ENCODE measurements at places on chromosomes 5 and 9.

- DNase-seq = no peak
Observed at GRCh38 chr9:70256123-70256551, 2.6 kb upstream of the SMC5 start.

- peak; percentile 54 for DNase-seq
Observed at GRCh38 chr9:131008909-131009618, at the start of gene LAMC3. LAMC3 (plus strand) TSS chr9:131009174; CDS start chr9:131009215, 41 bp downstream.

DNA sequence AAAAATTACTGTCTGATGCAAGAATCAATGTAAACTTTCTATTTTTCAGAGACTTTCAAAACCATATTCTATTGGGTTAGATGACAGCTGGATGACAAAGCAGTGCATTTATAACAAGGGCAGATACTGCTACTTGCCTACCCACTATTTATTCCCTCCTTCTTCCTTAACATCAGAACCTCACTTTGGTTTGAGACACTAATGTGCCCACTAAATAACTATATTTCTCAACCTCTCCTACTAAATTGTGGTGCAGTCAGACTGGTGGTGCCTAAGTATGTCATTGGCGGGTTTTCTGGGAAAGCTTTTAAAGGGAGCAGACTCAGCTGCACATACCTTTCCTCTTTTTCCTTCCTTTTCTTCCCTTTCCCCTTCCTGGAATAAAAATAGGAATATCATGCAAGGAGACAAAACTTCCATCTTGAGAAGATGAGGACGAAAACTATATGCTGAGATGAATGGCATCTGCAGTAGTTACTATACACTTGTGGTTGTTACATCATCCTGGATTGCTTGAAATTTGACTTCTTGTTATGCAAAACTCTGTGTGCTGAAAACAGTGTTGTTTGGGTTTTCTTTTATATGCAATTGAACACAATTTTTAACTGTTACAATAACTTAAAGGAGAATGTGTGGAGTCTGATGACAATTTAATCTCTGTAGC lies 43.8 kb downstream of the PRR16 start:
- DNase-seq = no peak

- no peak for DNase-seq
Observed at GRCh38 chr9:110850401-110851135, 182.0 kb downstream of the MUSK start.

DNA sequence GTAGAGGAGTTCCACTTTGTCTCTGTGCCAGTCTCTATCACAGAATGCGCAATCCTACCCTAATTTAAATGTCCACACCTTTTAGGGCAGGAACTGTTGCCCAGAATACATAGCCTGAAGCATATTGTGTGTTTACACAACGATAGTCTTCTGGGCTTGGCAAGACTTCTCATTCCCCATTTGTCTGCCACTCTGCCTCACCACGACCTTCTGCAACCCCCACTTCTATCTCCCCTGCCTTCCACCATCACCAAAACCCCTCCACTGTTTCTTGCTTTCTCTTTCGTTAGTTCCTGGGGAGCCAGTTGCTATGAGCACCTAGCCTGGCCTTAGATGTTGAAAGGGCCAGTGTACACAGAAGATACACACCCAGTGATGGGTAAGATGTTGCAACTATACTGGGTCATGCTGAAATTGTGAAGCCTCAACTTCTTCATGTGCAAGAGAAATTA lies 883 bp upstream of the RNF145 start:
- no peak for DNase-seq

GRCh38 chr9:32306006-32306405 lies 78.4 kb upstream of the ACO1 start:
- no peak for DNase-seq

- no peak for DNase-seq
Observed at GRCh38 chr9:135387976-135388375, 91.6 kb upstream of the PPP1R26 start.

DNA sequence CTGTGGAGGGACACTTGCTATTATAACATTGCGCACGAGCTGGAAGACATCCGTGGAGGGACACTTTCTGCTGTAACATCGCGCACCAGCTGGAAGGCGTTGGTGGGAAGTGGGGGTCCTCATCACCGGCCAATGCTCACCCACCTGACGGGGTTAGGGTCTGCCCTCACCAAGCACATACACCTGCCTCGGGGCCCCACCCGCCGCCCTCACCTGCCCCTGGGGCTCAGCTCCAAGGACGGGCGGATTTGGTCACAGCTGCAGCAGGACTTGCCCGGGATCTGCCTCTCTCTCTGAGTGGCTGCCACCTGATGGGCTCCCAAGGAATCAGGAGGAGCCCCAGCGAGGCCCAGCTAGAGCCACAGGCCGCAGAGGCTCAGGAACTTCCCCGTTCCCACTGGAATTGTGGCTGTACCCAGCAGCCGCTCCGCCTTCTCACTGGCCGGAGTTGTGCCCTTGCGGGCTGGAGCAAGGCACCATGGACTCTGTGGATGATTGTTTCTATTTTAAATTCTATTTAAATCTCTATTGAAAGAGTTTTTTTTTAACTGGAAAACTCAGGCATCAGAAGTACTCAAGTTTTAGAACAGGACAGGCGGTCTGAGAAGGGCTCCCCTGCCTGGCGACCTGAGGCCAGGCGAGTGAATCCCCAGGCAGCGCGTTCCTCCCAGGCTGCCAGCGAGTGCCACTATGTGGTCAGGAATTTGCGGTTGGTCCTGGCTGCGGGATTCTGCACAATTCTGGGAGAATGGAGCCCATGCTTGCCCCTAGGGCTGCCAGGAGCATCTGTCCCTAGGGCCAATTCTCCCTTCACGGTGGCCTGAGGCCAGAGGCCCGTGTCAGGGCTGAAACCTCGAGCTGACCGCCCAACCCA lies 38.9 kb upstream of the SLC6A3 start:
- DNase-seq = no peak

- DNase-seq = no peak
Observed at GRCh38 chr9:137116027-137116507, 1.5 kb upstream of the DPP7 start.

DNA sequence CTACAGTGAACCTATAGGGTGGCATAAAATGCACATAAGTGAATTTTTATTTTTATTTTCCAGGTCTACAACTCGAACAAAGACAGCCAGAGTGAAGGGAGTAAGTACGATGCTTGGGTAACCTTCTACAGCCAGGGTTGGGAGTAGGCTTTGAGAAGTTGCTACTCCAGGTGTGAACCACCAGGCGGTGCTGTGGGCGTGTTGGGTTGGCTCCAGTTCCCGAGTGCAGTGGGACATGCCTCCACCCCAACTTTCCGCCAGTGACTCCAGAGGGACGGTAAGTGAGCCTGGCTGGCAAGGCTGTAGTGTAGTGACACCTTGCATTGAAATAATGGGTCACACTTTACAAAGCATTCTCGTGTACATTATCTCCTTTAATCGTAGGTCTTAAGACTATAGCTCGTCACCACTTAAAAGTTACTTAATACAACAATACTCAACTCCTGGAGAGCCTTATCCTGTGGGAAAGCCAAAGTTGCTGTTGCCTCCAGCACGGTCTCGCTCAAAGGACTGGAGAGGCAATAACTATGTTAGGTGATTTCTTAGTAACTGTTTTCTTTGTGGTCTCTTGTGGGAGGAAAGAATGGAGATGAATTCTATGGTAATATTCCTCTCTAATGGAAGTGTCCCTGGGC lies 244.0 kb downstream of the ARHGAP26 start:
- peak; percentile 62 for DNase-seq

GRCh38 chr9:14756291-14756690 lies 33.8 kb upstream of the CER1 start:
- DNase-seq = no peak

Data from WERI-Rb-1 (cell line).